Suppressor macrophage treated with lipopolysaccharide for 1 hour (primary cell): ENCODE measurements at places on chromosomes 5 and 9.

DNA sequence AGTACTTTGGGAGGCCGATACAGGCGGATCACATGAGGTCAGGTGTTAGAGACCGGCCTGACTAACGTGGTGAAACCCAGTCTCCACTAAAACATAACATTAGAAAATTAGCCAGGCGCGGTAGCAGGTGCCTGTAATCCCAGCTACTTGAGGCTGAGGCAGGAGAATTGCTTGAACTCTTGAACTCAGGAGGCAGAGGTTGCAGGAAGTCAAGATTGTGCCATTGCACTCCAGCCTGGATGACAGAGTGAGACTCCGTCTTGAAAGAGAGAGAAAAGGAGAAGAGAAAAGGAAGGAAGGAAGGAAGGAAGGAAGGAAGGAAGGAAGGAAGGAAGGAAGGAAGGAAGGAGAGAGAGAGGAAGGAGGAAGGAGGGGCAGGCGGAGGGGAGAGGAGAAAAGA, 45.1 kb downstream of the MYO10 start:
- DNase-seq = no peak

- DNase-seq = peak; percentile 42
Measured at GRCh38 chr5:35478856-35479682, 138.6 kb upstream of the SPEF2 start.

- DNase-seq = no peak
Measured at GRCh38 chr9:88243736-88244135, 105.5 kb upstream of the SPATA31C2 start.

GRCh38 chr5:94485067-94485466, 133.3 kb downstream of the KIAA0825 start:
- peak; percentile 29 for DNase-seq

DNA sequence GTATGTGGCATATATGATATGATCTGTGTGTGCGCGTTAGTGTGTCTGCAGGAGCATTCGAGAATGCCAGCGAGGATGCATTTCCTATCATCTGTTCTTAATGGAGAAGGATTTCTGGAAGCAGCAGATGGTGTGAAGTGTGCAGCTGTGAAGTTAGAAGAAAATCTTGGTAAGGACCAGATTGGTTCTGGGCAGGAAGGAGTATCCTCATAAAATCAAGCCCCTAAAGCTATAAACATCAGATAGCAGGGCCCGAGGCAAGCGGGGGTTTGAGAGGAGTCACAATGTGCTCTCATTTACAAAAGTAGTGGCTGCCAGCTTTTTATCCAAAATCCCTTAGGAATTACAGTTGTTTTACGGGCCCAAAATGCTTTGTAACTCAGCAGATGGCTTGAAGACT, 40.0 kb downstream of the DAPK1 start:
- no peak for DNase-seq

- peak; percentile 41 for DNase-seq
Measured at GRCh38 chr9:37262410-37262809, 142.0 kb downstream of the ZCCHC7 start.

DNA sequence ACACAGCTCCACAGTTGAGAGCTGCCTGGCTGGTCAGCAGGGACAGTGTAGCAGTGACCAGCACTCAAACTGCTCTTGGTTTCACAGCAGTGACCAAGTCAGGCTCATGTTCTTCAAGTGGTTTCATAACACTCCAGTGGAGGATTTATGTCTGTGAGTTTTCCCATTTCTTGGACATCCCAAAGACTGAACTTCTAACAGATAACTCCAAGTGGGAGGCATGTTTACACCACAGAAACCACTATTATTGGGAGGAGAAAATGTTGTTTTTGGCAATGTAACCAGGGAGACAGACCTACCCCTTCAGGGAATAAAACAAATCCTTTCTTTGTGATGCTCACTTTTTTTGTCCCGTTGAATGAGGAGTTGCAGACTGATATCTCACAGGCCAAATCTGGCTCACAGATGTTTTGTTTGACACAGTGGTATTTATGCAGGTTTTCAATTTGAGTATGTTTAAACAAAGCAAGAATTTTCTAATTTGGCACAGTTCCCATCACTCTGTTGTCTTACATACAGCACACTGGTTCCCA, 141.5 kb downstream of the RMI1 start:
- DNase-seq = no peak

- peak; percentile 58 for DNase-seq
Measured at GRCh38 chr5:136042665-136043121, 13.9 kb downstream of the TGFBI start.

DNA sequence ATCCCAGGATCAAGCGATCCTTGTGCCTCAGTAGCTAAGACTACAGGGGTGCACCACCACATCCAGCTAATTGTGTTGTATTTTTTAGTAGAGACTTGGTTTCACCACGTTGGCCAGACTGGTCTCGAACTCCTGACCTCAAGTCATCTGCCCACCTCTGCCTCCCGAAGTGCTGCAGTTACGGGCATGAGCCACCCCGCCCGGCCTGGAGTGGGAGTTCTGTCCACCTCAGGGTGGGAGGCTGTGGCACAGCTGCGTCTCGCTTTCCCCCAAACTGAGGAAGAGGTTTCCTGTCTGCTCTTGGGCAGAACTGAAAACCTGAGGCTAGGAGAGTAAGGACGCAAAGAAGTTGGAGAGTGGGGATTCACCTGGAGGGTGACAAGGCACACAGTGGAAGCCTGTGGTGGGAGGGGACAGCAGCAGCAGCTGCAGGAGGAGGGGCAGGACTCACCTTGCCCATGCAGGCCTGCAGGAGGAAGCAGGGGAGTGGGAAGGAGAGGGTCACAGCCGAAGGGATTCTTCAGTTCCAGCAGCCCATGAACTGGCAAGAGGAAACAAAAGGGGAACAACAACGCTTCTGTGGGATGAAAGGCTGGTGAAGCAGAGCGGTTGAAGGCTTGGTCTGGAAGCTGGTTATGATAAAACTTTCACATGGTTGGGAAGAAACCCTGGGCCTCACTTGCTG, 181.4 kb downstream of the GAS1 start:
- DNase-seq = peak; percentile 49

GRCh38 chr9:109411069-109411761, 86.9 kb downstream of the PTPN3 start:
- no peak for DNase-seq

DNA sequence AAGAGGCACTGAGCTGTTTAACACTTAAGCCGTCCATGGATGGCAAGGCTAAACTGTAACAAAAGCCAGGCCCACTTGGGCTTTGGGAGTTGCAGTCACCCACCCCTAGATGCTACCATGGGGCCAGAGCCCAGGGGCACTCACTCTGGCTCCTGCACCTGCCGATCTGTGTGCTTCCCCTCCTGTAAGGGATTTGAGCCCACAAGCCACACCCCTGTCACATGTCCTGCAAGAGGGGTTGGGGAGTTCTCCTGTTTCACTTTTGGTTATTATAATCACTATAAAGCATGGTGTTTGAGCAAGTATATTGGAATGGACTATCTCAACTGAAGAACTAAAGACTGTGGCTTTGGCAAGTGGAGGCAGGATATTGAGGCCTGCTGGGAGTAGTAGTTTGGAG, 14.0 kb upstream of the GPR151 start:
- DNase-seq = no peak

DNA sequence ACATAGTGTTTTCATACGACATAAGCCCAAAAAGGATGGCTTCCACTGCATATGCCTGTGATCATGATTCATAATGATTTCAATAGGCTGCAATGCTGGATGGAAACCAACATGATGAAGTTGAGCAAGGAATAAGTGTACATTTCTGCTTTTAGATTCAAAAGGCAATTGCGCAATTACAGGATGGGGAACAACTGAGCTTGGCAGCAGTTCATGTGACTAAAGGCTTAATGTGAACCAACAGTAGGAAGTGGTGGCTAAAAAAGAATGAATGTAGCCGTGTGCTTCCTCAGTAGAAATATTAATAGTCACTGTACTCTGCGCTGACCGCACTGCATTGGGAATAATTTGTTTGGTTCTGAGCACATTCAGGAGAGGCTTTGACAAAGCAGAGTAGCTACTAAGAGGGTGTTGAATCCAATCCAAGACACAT, 51.2 kb downstream of the SLC1A3 start:
- DNase-seq = peak; percentile 100

GRCh38 chr9:78298046-78298765, 1.3 kb downstream of the PSAT1 start:
- DNase-seq = no peak

DNA sequence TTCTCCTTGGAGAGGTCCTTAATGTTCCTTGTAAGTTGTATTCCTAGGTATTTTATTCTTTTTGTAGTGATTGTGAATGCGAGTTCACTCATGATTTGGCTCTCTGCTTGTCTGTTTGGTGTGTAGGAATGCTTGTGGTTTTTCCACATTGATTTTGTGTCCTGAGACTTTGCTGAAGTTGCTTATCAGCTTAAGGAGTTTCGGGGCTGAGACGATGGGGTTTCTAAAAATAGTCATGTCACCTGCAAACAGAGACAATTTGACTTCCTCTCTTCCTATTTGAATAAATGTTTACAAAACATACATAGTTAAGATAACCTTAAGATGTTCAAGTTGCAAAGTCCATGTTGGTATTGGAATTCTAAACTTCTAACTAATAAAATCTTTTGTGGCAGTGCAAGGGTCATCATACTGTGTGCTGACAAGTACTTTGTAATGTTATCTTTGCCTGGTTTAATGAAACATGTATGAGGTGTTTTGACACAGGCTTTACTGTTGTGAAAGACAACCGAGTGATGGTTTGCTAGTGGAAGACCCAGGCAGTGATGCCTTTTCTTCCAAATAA, 286.2 kb downstream of the MRPS30 start:
- no peak for DNase-seq
